GM12892 (cell line): ENCODE measurements at places on chromosomes 4 and X.

- DNase-seq: no peak
Observed at GRCh38 chr4:139153411-139154133, 23.4 kb downstream of the ELF2 start.

GRCh38 chrX:103629318-103630170 lies 769 bp downstream of the TCEAL1 start:
- DNase-seq: no peak

- no peak for DNase-seq
Observed at GRCh38 chr4:168531305-168531704, 34.5 kb downstream of the PALLD start.

GRCh38 chr4:81723927-81724587 lies 252.3 kb upstream of the RASGEF1B start:
- no peak for DNase-seq

DNA sequence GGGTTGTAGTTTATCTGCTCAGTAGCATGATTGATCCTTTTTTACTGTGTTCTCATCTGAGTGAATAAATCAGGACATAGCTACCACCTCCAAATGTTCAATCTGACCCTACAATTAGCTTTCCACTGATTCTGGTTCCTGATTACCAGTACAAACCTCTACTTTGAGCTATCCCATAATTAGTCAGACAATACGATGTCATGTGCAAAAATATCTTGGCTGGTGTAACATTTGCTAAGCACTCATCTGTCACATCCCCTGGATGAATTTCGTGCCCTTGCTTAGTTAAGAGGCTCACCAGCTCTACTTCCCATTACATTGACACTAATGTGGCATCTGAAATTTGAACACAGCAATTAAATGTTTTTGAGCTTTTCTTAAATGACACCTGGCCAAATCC lies 1101.0 kb upstream of the PCDH7 start:
- no peak for DNase-seq

GRCh38 chr4:64195582-64195981 lies 213.7 kb downstream of the TECRL start:
- DNase-seq: no peak

GRCh38 chrX:20988118-20988517 lies 386.1 kb upstream of the CNKSR2 start:
- DNase-seq: no peak

GRCh38 chr4:80192937-80193336 lies 4.4 kb upstream of the PRDM8 start:
- no peak for DNase-seq
